ENCODE measurements at places on chromosomes 2 and 18.

DNA sequence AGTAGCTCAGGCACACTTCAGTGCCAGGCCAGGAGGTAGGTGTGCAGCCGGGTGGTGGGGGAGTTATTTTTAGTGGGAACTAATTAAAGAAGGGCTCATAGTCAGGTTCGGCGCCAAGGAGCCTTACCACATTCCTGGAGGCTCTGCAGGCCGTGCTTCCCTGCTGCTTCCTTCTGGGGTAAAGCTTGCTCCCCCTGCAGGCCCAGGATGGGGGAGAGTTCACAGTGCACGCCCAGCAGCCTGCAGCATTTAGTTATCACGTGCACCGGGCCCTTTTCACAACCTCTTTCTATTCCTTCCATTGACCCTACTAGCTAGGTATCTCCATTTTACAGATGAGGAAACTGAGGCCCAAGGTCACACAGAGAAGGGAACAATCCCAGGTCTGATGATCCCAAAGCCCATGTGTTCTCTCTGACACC is 2.5 kb downstream of the KCNF1 start:
- DNase-seq, result no peak

DNA sequence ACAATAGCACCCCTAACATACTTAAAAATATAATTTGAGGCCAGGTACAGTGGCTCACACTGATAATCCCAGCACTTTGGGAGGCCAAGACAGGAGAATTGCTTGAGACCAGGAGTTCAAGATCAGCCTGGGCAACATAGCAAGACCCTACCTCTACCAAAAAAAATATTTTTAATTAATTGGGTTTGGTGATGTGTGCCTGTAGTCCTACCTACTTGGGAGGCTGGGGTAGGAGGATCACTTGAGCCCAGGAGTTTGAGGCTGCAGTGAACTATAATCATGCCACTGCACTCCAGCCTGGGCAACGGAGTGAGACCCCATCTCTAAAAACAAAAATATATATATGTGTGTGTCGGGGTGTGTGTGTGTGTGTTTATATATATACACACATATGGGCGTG is 91.3 kb downstream of the MEMO1 start:
- DNase-seq, result no peak

- no peak for DNase-seq
These were observed 306.0 kb upstream of the CELF4 start for GRCh38 chr18:37871561-37871960.

GRCh38 chr2:66555091-66555490 is 120.2 kb downstream of the MEIS1 start:
- DNase-seq, result no peak

DNA sequence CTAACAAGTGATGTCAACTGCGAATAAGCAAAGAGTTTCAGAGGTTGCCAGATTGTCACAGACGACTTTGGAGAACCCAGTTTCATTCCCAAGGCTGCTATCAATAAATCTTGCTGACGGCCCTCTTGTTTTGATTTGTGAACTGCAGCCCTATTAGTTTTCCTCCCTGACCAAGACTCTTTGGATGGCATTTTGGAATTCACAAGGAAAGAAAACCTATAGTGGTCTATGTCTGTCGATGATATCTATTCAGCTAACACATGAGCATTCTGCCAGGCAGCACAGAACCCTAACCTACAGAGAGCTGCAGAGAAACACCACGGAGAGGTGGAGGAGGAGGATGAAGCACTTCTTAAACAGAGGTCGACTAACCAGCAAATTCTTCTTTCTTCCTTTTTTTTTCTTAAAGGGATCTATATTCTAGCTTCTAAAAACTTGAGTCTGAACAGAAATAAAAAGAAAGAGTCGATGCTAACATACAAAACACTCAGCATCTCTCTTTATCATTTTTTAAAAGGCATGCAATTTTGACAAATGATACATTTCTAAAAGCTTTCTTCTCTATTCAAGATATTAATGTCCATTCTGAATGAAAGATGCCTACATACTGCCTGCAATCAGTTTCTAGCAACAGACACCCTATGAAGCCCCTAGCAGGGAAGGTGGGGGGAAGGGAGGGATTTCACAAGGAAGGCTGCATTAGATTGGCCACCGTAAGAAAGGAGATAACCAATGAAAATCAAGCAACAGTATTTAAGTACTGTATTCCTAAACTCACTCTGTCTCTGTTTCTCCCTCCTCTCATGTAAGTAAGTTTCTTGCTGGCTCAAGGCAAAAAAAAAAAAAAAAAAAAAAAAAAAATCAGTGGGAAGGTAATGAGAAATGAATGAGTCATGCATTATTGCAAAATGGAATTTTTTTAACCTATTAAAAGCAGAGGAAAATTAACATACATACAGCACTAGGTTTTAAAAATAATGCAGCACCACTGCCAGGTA is 83.0 kb upstream of the CHRNA1 start:
- DNase-seq, result peak; percentile 79

All from EH (cell line).